Activated naive CD8-positive, alpha-beta T cell treated with anti-CD3 and anti-CD28 coated beads, Interleukin-2, amount 10 ng/mL, durations not matched to agents 7 days and 5 days (primary cell): ENCODE measurements at places on chromosomes 5 and 9.

DNA sequence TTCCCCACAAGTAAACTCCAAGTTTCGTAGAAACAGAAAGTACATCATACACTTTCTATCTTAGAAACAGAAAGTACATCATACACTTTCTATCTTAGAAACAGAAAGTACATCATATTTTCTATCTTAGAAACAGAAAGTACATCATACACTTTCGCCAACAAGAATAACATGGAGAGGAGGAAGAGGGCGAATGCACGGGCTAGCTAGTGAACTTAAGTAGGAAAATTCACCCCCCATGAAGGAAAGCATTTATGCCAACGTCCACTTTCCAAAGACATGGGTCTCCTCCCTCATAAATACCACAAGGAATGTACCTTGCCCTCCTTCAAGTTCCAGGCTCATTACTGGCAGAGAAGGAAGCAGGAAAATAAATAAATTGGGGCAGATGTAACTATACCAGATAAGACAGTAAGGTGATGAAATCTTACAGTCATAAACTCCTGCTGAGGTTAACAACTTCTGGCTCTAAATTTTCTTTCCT is 64.7 kb downstream of the FRMD3 start:
- no peak for DNase-seq

DNA sequence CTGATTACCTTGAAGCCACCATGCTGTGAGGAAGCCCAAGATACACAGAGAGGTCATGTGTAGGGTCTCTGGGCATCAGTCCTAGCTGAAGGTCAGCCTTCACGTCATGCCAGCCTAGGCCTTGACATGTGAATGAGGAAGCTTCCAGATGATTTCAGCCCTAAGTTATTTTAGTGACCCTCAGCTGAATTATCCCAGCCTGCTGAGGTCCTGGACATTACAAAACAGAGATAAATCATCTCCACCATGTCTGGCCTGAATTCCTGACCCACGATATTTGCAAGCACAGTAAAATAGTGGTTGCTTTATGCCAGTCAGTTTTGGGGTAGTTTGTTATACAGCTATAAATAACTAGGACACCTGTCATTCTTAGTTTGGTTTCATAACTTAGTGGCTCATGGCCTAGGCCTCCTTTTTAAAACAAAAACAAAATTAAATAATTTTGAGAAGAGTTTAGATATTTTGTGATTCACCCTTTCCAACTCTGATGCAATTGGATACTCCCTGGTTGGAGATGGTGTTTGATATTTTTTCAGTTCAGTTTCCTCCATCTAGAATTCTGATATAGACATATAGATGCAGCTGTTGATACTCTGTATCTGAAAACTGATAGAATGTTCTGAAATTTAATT is 571.3 kb upstream of the CLINT1 start:
- DNase-seq = no peak

GRCh38 chr5:173053041-173053440 is 3.1 kb upstream of the CREBRF start:
- no peak for DNase-seq

- no peak for DNase-seq
These were observed 235.8 kb downstream of the TMEM38B start for GRCh38 chr9:105930011-105930627.

DNA sequence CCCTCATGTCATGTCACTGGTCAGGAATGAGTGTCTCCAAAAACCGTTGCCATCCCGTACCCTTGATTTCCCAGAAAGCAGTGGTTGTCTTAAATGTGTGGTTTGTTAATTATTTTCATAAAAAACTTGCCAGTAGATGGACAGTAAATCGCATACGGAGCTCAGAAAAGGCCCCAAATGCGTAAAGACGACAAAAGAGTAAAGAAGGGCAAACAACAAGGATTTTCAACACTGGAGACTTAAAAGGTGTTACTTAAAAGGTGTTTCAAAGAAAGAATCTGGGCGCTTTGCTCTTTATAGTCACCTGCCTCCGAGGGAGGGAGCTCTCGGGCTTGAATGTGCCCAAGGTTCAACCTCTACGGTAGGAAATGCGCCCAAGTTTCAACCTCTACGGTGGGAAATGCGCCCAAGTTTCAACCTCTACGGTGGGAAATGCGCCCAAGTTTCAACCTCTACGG is 734 bp downstream of the KIF27 start:
- DNase-seq = no peak
